Right lung (tissue), 10 donors: ENCODE measurements at places on chromosomes 2 and 18.
A peak's percentile ranks its signal among the peaks of the same experiment; 100 is the strongest.

- no peak for DNase-seq
Observed at GRCh38 chr2:204794624-204795023, 249.3 kb downstream of the PARD3B start.

DNA sequence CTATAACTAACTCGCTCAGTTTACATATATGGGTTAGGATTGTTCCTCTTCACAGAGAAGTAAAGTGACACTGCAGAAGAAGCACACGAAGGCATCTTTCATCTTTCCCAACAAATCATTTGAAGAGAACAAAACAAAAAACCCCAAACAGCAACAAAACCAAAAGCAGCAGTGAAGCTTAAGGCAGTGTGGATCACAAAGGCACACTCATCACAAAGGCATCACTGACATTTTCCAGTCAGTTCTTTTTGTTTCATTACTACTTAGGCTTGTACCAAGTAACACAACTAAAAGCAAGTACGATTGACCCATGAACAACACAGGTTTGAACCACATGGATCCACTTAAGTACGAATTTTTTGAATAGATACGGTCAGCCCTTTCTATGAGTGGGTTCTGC is 75.7 kb downstream of the RNF152 start:
- no peak for DNase-seq

DNA sequence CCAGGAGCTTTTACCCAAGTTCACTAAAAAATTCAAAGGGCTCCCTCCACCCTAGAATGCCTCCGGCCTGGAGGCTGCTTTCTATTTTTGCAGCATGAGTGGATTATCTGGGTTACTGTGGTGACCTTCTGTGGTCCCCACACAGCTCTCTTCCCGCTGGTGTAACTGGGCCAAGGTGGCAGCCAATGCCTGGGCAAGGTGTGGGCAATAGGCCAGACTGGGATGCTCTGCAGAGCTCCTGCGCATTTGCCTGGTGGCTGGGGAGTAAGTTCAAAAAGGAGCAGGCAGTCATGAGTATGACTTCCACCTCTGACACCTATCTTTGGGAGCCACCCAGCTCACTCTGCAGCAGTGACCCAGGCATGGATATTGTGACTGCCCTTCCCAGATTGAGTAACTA is 130.5 kb upstream of the SPRED2 start:
- no peak for DNase-seq

DNA sequence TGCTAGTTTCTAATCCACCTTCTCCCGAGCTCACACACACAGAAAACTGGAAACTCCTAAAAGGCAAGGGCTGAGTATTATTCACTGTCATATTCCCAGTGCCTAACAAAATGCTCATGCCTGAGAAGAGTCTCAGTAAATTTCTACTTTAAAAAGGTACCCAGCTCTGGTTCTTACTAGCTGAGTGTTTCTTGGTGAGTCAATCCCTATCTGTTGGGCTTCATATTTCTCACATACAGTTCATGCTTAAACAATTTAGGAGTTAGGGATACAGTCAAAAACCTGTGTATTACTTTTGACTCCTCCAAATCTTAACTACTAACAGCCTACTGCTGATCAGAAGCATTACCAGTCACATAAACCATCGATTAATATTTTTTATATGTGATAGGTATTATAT is 204.9 kb downstream of the EN1 start:
- no peak for DNase-seq

DNA sequence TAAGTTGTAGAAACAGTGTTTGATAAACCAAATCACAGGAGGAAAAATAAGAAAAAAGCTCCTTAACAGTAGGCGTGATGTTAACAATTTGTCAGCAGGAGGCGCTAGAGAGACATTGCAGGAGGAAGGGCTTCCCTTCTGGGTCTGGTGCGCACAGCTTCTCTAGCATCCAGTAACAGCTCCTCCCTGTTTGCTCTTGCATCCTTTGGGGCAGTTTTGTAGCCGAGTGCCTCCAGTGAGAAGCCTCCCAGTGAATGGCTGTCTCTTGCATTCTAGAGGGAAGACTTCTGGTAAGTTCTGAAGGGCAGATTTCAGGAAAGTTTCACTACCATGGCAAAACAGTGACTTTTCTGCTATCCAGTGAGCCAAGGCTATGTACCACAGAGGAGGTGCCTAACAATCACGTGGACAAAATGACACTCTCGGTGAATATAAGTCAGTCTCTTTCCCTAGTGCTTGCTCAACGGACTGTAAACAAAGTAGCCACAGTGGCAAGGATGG is 9.5 kb upstream of the ZNF396 start:
- peak; percentile 57 for DNase-seq
